Activated CD4-positive, alpha-beta T cell treated with anti-CD3 and anti-CD28 coated beads, Interleukin-2, amount 10 ng/mL, durations not matched to agents 7 days and 5 days (primary cell): ENCODE measurements at places on chromosomes 5 and 9.

DNA sequence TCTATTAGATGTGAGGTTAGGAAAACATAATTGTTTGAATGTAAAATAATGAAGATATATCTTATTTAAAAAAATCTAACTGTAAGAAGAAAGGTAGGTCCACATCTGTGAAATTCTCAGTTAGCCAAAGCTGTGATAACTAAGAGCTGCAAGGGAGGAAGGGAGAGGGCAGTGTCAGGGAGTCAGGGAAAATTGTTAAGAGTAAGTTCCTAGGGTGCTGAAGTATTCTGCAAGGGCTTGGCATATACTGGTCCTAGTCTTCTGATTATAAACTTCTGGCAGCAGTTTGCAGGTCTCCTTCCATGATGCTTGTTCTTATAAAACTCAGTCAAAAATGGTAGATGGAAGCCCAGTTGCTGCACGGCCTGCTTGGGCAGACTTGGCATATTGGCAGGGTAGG lies 233.2 kb downstream of the NMUR2 start:
- no peak for DNase-seq

DNA sequence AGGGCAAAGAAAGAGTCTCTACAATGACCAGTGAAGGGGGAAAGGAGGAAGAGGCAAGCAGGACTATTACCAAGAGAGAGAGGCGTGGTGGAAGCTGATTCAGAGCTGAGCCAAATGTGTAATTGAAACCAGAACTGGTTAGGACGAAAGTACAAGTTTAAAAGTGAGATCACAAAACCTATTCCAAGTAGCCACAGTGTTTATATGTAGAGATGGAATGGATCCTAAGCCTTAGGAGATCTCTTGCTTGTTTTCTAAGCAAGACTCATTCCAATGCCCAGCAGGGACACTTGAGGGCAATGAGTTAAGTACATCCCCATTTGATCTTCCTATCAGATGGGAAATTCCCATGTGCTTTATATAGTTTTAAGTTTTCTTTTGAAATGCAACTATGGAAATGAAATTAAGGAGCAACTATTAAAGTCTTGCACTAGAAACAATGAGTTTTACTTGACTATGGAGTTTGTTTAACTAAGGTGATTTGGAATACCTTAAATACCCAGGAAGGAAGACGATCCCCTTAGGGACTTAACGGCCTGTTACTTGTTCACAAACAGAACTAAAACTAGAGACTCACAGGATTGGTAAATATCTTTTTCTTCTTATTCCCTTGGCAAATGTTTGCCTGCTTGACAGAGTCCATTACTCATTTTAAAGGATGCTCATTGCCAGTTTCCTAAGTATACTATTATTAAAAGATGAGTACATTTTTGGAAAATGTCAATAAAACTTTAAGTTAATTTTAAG lies 51.1 kb upstream of the SNX2 start:
- DNase-seq, result no peak

DNA sequence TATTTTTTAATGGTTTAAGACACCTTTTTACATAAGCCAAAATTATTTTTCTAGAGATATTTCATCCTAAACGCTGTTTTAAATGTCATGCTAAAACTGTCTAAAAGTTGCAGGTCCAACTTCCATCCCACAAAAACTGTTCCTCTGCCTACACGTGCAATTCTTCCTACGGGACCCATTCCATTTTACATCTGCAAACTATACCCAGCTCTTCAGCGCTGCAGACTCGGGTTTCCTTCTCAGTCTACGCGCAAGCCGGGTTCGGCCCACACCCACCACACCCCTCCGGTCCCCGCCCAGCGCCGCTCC lies 8.7 kb downstream of the RANBP6 start:
- no peak for DNase-seq

DNA sequence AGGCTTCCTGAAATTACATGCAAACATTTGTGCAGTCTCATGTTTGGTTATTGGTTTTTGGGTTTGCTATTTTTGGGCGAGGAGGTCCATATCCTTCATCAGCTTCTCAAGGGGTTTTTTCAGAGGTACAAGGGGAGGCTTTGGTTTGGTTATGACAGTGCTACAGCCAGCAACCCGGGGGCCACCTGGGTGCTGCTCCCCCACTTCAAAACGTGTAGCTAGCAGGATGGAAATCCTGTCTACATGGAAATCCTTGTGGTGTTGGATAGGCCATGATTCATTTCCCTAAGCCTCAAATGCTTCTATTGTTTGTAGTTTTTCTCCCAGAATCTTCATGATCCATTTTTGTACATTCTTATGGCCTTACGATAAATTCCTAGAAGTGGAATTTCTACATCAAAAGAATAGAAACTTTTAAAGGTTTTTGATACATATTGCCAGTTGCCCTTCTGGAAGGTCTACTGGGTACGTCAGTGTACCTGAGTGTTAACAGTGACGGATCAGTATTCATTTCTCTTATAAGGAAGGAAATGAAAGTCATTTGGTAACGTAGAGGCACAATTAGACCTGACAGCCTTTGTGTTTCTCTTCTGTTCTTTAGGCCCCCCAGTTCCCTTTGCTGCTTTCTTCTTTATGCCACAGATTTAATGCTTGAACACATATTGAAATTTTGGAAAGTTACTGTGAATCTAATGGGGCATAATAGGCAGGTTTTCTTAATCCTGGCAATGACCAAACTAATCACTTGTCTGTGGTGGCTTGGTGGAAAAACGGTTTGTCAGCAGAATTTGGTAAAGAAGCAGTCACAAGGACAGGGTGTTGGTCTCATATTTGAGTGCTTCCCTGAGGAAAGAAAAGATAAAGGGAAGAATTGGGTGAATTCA lies 69.7 kb upstream of the ABL1 start:
- DNase-seq, result no peak

DNA sequence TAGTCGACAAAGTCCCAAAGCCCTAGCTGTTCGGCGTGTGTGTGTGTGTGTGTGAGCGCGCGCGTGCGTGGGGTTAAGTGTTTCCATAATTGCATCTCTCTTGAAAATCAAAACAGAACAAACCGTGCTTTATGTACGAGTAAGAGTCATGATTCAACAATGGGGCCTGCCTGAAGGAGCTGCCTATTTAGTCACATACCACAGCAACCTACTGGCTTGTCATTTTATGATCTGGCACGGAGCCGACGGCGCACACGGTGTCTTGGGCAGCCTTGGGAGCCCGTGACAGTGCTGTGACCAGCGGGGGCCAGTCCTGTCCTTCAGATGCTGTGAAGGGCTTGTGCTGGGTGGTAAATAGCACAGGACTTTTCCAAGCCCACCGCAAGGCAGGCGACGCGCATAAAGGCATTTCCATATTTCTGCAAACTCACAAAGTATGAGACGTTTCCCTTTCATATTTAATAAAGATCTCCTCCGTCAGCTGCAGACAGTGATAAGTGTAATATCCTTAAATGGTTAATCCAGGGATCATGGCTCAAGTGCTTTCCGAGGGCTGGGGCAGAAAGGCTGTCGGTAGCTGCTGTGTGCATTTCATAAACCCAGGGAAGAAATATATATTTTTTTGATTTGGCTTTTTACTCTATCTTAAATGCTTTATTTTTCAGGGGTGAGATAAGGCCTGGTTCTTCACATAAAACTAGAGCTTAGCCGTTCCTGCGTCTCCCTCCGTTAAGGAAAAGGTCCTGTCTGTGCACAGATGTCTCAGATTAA lies 270.2 kb upstream of the IRX1 start:
- DNase-seq, result no peak
